ENCODE measurements at places on chromosomes 5 and 9. TPM values are rescaled to one million over a fixed set of nuclear protein-coding genes. Genes with fewer than 3 reads are reported as not detected.

The MYOT gene
- 7.2 TPM for total RNA-seq

- H3K4me3 ChIP-seq = no peak overlapping the region
- H3K4me1 ChIP-seq = no peaks in the 10 kb centered on the region
- no peak for DNase-seq
- H3K27ac ChIP-seq = no peak overlapping the region
- H3K36me3 ChIP-seq = no peaks in the 10 kb centered on the region
Measured at GRCh38 chr9:101081641-101082040, 53.1 kb downstream of the PLPPR1 start.

The GDNF gene
- 0.18 TPM for total RNA-seq

DNA sequence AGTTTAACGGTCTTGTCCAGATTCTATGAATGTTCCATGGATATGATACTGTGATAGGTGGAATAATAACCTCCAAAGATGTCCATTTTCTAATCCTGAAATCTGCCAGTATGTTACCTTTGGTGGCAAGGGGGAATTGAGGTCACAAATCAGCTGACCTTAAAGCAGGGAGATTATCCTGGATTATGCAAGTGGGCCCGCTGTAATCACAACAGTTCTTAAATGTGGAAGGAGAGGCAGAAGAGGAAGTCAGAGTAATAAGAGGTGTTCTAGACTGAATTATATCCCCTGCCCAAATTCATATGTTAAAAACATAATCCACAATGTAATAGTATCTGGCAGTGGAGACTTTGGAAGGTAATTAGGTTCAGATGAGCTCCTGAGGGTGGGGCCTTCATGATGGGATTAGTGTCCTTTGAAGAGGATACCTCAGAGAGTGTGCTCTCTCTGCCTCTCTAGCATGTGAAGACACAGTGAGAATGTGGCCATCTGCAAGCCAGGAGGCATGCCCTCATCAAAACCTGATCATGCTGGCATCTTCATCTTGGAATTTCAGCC, 47.6 kb upstream of the ZFAND5 start:
- H3K27ac ChIP-seq = no peak overlapping the region
- no peaks in the 10 kb centered on the region for H3K4me1 ChIP-seq
- no peaks in the 10 kb centered on the region for H3K27me3 ChIP-seq
- no peaks in the 10 kb centered on the region for H3K36me3 ChIP-seq
- no peak for DNase-seq

GRCh38 chr9:2615497-2615896, 6.1 kb upstream of the VLDLR start:
- no peak for DNase-seq
- no peaks in the 10 kb centered on the region for H3K36me3 ChIP-seq
- peaks cover 1% of the 10 kb centered on the region for H3K4me1 ChIP-seq
- H3K27me3 ChIP-seq = no peaks in the 10 kb centered on the region
- no peak overlapping the region for H3K27ac ChIP-seq
- no peak overlapping the region for H3K4me3 ChIP-seq

All from prostate gland (tissue), 2 donors.